ENCODE measurements at places on chromosomes 2 and 18. TPM values are rescaled to one million over a fixed set of nuclear protein-coding genes. Genes with fewer than 3 reads are reported as not detected.

The ST8SIA5 gene
- total RNA-seq: not detected

The CYP1B1 gene
- 55.4 TPM for total RNA-seq

The UCN gene
- total RNA-seq: 1.4 TPM

The GLI2 gene
- 1.4 TPM for total RNA-seq

The HRH4 gene
- total RNA-seq: not detected

The COLEC12 gene
- total RNA-seq: 54.8 TPM

The CFC1 gene
- 0.50 TPM for total RNA-seq

The ITPRIPL1 gene
- 7.6 TPM for total RNA-seq

The RBBP8 gene
- total RNA-seq: 63.4 TPM

The CDK15 gene
- total RNA-seq: 0.75 TPM

The NCOA1 gene
- 49.6 TPM for total RNA-seq

The REG3A gene
- not detected for total RNA-seq

The GALR1 gene
- total RNA-seq: not detected

The MROH2A gene
- not detected for total RNA-seq

The LRRTM4 gene
- not detected for total RNA-seq

The ACVR2A gene
- 15.9 TPM for total RNA-seq

The RNF125 gene
- 7.3 TPM for total RNA-seq

The C2orf80 gene
- total RNA-seq: not detected

The ADRA2B gene
- total RNA-seq: 9.8 TPM

The AQP12A gene
- not detected for total RNA-seq

The MYO5B gene
- total RNA-seq: 0.63 TPM

All from omental fat pad (tissue), 4 donors.